Pulmonary artery endothelial cell (primary cell): ENCODE measurements at places on chromosomes 6 and 20. TPM values are rescaled to one million over a fixed set of nuclear protein-coding genes. Genes with fewer than 3 reads are reported as not detected.

The MUCL3 gene
- total RNA-seq, result not detected in 2 replicates

The SIRPB2 gene
- 1.2 and 1.6 TPM in 2 replicates for total RNA-seq

The MACROD2 gene
- total RNA-seq, result 0.46 and 0.95 TPM in 2 replicates

DNA sequence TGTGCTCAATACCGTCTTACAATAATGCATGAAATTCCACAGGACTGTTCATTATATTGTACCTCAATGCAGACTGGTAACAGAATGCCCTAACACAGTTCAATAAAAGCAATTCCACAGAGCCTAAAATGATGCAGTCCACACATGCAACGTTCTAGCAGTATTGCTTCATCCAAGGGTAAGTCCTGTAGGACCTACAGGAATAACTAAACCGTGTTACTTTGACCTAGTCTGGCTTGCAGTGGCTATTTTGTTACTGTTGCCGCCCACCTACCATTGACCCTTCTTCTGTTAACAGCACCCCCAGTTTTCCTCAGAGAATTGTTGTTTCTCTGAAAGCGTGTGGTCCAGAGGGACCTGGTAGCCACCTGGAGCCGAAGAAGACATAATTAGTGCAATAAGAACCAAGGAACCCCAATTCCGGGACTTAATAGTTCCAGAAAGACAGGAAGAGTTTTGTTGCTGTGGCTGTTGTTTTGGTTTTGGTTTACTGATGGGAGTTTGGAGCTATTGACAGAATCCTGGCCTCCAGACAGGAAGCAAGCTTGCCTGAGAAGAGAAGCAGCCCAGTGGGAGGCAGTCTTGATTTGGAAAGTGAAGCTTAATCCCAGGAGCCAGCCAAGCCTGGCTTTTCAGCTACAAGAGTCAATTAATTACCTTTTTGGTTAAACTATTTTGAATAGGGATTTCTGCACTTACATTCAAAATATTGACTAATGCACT, 91.3 kb downstream of the FRK start:
- DNase-seq, result no peak

- DNase-seq, result no peak
These were observed 71.6 kb upstream of the CD93 start for GRCh38 chr20:23157734-23158133.

GRCh38 chr6:100281471-100281901, 183.2 kb downstream of the SIM1 start:
- no peak for DNase-seq

DNA sequence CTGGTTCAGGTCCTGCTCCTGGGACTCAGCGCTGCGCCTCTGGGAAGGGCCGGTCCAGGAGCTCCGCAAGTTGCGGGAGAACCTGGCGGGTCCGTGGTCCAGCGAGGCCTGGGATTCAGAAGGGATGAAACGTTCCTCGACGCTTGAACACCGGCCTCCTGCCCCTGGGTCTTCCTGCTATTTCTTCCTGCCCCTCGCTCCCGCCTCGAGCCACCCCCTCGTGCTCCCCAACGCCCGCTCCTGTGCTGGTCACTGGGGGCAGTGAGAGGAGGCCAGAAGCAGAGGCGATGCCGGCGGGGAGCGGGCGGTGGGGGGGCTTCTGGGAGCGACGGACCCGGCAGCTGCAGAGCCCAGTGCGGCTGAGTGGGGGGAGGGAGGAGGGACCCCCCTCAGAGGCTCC, 20.8 kb upstream of the KIF25 start:
- DNase-seq, result no peak
